Stimulated activated CD4-positive, alpha-beta T cell treated with anti-CD3 and anti-CD28 coated beads, Interleukin-2, amount 100 ng/mL, for 48 hours (primary cell): ENCODE measurements at places on chromosomes 13 and 19.

GRCh38 chr19:43789029-43789428 lies 8.3 kb upstream of the KCNN4 start:
- no peak for DNase-seq

- DNase-seq = no peak
Observed at GRCh38 chr13:80086304-80086721, 254.6 kb downstream of the SPRY2 start.

DNA sequence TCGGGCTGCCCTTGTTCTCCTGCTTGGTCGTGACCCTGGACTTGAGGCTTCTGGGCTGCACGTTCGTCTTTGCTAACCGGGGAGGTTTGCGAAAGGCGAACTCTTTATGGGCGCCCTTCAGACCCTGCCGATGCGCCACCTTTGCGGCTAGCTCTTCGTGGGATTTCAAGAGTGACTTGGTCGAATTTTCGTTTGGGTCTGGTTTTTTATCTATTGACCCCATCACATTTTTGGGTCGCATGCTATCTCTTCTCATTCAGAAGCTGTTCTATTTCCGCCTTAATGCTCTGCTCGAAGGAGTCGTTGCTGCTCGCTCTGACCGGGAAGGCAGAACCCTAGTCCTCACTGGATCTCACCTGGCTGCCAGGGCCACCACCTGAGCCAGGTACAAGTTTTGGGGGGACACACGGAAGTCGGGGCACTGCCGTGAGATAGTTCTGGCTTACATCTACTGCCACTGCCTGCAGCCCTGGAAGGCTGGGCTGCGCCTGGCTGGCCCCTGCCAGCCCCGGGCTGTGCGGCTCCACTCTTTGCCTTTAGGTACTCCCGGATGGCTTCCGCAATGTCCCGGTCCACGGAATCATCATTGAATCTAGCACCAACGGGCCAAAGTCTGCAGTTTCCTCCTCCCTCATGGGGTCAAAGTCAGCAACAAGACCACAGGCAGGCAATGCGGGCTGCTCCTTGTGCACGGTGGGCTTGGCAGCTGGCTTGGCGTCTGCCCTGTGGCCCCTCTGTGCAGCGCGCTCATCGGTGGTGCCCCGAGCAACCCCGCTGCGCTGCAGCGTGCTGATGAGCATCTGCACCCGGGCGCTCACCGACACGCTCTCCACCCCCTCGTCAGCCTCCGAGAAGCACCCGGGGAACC lies 16.2 kb downstream of the RB1 start:
- DNase-seq = no peak

DNA sequence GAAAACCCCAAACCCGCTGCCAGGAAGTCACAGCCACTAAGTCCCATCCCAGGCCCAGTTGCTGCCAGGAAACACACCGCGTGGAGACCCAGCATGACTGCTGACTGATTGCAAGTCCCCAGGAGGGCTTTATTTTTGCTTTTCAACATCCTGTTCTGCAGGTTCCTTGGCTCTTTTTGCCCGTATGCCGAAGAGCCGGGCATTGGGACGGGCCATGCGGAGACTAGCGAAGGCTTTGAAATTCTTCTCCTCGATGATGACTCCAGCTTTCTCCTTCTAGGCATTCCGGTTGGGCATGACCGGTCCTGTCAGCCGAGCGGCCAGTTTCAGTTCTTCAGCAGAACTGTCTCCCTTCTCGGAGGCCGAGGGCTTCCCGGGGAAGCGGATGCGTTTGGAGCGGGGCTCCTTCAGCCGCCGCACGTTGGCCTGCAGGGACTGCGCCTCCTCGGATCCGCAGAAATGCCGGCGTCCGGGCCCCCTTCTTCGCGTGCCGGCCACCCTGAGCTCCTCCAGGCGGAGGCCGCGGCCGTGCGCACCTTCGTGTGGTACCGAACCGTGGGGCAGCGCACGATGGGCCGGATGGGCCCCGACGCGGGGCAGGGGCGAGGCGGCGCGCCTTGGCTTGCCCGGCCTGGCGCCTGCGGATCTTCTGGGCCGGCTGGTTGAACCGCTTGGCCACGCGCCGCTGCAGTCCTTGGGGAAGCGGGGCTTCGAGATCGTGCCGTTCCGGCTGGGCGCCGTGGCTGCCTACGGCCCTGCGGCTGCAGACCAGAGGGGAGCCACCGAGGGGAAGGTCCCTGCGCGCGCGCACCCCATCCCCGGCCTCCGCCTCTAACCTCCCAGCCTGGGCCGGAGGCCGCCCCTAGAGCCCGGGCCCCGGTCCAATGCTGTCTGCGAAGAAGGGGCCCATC lies 15.2 kb downstream of the ZSCAN5C start:
- DNase-seq = no peak

GRCh38 chr13:51643105-51643881 lies 59.0 kb downstream of the WDFY2 start:
- DNase-seq = no peak

DNA sequence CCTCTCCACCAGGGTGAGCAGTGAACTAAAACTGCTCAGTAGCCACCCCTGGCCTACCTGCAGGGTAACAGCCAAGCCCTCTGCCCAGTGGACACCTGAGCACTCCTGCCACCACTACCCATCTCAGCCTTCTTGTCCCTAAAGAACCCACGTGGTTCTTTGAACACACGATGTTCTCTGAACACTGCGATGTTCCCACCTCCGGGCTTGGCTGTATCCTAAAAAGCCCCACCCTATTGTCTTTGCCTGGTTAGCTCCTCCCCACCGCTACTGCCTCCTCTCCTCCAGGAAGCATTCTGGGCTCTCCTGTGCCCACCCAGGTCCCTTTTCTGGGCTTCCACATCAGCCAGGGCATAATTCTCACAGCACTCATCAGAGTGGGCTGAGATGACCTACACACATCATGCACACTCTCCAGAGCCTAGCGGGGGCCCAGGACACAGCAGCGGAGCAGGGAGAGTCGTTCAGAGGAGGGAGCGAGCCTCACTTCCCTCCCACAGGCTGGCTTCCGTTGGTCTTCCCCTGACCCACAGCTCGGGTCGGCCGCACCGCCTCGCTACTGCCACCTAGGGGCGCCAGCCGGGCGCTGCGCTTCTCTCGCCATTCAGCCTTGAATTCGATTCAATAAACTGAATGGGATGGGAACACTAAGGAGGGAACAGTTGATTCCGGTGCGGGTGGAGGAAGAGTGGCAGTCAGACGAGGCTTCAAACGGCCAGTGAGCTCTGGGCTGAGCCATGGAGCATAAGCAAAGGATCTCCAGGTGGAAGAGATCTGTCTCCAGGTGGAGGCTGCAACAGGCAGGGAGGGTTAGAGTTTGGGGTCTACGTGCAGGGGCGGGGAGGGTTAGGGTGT lies 3.2 kb downstream of the ELAVL1 start:
- DNase-seq = peak; percentile 84

DNA sequence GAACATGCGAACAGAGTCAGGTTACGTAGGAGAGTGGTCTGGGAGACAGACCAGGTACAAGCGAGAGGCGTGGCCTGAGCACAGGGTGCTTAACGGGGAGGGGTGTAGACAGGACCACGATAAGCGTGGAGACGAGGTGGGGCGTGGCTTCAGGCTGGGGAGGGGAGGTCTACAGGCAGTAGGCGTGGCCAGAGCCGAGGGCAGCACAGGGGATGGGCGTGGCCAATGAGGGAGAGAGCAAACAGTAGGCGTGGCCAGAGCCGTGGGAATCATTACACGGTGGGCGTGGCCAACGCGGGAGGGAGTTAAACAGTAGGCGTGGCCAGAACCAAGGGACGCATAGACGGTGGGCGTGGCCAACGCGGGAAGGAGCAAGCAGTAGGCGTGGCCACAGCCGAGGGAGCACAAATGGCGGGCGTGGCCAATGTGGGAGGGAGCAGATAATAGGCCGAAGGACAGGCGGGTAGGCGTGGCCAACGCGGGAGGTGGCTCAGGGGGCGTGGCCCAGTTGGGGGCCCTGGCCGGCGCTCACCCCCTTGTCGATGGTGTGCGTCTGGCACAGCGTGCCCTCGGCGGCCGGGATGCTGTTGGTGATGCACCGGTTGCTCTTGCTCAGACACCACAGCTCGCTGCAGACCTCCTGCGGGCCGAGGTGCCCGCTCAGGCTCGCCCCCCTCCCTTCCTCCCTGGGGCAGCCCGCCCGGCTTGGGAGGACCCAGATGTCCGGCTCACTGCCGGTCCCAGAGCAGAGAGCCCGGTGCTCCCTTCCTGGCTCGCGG lies 15.2 kb upstream of the MYO1F start:
- DNase-seq = peak; percentile 95

- DNase-seq = no peak
Observed at GRCh38 chr13:26678796-26679195, 81.8 kb downstream of the GPR12 start.

DNA sequence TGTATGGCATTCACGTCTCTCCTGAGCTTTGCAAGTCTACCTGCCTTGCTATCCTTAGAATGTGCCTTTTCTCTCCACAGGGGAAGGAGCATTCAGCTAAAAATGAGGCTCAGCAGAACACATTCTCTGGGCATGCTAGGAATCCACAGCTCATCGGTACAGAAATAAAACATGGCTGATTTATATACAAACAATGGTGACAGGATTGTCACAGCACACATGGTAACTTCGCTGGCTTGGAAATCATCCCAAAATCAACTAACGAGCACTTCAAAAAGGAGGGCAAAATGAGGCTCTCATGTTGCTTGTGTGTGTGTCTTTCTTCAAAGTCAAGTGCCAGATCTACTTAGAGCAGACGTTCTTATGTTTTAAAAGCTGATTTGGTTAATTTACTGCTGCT lies 373.0 kb downstream of the FGF14 start:
- no peak for DNase-seq

- DNase-seq = no peak
Observed at GRCh38 chr13:75395901-75396300, 86.1 kb downstream of the TBC1D4 start.

GRCh38 chr13:49399801-49400472 lies 43.9 kb downstream of the CAB39L start:
- no peak for DNase-seq

- no peak for DNase-seq
Observed at GRCh38 chr19:1914826-1915341, 9.7 kb downstream of the ADAT3 start.

GRCh38 chr19:18128044-18128443 lies 24.9 kb upstream of the PIK3R2 start:
- DNase-seq = no peak

- no peak for DNase-seq
Observed at GRCh38 chr19:9329999-9330398, 6.0 kb downstream of the ZNF559 start.

DNA sequence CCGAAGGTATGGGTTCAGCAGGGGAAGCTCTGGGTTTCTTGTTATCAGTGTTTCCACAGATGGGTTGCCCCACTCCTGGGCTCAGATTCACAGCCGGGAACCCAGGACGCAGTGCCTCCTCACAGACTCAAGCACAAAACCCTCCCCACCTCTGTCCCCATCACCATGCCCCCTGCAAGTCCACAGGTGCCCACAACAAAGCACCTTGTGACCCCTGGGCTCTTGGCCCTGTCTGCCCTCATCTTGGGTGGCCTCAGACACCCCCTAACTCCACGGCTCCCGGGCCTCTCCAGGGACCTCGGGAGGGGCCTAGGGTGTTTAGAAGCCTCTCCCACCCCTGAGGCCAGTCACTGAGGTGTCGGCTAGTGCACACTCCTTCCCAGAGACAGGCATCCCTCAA lies 231.7 kb downstream of the TUBA3C start:
- no peak for DNase-seq

GRCh38 chr13:94607939-94608338 lies 6.3 kb downstream of the GPR180 start:
- no peak for DNase-seq

- no peak for DNase-seq
Observed at GRCh38 chr19:1311543-1312091, 25.9 kb downstream of the EFNA2 start.

DNA sequence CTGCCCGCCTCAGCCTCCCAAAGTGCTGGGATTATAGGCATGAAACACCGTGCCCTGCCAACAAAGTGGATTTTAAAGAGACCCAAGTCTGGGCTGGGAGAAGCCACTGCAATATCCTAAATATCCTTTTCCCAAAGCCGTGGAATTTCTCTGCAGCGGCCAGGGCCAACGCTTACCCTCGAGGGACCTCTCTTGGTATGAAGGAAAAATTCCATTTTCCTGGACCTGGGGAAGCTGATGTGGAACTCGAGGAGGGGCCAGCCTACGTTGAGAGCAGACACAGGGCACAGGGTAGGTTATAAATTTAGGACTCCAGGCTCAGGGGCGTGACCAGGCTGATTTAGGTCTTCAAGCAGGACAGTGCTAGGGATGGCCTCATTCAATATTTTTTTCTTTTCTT lies 17.7 kb upstream of the UPF1 start:
- DNase-seq = no peak

DNA sequence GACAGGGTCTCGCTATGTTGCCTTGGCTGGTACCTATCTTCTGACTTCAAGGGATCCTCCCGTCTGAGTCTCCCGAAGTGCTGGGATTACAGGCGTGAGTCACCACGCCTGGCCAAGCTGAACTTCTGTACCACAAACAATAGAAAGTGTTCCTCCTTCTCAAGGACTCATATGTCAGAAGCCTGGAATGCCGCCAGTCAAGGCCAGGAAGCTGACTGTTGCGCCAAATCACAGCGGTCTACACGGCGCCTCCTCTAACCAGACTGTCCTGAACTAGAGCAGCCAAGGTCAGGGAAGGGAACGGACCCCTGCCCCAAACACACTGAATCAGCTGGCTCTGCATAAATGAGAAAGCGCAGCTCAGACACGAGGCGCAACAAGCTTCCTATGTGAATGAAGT lies 14.6 kb downstream of the RAB20 start:
- DNase-seq = no peak

- DNase-seq = no peak
Observed at GRCh38 chr13:46684287-46685001, 112.5 kb downstream of the ESD start.

DNA sequence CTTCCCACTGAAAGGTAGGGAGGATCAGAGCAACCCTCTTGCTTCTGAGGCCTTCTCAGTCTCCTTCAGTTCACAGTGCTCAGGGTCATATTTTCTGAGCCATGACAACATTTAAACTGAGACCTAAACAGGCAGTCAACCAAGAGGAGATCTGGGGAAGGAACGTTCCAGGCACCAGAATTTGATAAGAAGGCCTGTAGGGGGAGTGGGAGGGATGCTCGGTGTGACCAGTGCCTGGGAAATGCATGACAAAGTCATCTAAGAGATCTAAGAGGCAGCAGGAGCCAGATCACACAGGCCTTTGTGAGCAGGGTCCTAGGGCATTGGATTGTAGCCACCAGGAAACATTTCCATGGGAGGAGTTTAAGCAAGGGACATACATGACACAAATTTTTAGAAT lies 71.6 kb downstream of the SHISA2 start:
- DNase-seq = no peak

DNA sequence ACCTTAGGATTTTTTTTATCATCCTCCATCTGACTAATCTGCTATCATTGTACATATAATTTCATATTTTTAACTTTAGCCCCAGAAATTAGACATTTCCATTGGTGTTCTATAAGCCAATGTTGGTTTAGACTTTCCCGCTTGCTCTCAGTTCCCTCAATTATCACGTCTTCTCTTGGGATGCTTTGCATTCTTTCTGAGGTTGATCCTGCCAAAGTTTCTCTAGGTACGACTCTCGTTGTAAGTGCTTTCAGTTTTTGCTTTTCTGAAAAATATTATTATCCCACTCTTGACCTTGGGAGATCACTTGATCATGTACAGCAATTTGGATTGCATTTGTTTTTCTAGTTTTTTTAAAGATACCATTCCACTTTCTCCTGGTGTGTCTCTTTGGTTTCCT lies 270.2 kb downstream of the IRS2 start:
- no peak for DNase-seq
